Activated CD8-positive, alpha-beta memory T cell treated with anti-CD3 and anti-CD28 coated beads, Interleukin-2, amount 10 ng/mL, durations not matched to agents 7 days and 5 days (primary cell): ENCODE measurements at places on chromosomes 3 and 15.

DNA sequence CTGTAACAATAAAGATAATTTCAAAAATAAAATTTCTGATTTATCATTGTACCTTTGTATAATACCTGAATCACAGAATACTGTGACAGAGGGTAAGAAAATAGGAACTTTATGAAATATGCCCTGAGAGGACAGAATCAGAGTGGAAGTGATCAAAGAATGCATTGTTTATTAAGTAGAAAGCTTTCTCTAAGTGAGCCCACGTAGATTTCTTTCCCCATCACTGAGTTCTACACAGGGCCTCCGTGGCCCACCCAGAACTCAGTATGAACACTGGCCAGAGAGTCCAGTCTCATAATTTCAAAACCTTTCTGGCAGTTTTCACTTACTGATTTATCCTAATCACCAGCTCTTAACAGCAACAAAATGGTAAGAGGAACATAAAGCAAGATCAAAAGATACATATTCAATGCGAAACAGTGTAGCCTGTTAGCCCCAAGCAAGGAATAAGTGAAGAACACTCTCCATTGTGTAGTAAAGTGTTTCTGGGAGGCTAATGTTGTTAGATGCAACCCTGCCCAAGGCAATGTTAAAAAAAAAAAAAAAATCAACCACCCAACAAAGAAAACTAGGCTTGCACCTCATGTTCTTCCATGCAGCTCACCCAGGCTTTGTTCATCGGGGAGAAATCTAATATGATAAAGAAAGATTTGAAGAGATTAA is 341.3 kb downstream of the LSAMP start:
- H3K27ac ChIP-seq, result no peak overlapping the region
- no peaks in the 10 kb centered on the region for H3K36me3 ChIP-seq
- no peaks in the 10 kb centered on the region for H3K27me3 ChIP-seq

DNA sequence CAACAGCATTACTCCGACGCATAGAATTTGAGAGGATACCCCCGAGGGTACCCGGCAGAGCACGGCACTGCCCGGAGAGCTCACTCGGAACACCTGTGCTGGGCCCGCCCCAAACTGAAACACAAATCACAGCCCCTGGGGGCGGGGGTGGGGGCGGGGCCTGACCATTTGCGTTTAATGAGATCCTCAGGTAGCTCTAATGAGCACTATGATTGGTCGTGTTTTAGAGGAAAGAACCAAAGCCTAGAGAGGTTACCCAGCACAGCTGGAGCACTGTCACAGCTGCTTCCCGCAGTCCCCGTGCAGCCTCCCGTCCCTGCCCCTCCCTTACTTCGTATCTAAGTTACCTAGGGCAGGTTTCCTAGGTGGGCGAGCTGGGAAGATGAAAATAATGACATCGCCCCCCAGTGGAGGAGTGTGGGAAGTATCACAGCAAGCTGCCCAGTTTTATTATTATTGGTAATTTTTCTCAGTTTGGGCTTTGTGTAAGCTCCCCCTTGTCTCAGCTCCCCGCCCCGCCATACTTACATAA is 187.1 kb downstream of the PDE8A start:
- H3K4me3 ChIP-seq, result no peak overlapping the region
- no peak for DNase-seq
- H3K4me1 ChIP-seq, result peaks cover 4% of the 10 kb centered on the region
- H3K36me3 ChIP-seq, result peaks cover 3% of the 10 kb centered on the region
- H3K27me3 ChIP-seq, result peaks cover 50% of the 10 kb centered on the region

DNA sequence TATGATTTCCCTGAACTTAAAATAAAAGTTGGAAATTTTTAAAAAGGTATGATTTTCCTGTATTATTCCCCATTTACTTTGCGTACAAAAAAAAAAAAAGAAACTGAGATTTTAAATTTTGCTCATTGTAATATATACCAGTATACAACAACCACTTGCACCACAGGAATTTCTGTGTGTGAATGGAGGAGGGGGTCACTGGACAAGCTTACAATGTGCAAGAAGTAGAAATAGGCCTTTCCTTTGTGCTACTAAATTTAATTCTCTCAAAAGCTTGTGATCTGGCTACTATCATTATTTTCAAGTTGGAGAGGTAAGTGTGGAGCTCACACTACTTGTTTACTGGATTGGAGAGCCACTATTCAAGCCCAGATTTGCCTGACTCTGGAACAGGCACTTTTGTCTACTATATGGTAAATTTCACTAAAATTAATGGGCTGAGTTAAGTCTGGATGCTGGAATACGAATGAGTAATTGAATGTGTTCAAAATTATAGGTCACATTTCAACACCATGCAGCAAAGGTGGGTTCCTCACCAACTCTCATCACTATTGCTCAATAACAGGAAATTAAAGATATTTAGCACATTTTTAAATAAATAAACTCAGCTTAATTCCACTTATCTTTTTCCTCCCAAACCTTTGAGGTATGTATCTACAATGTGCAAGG is 148.0 kb upstream of the MBNL1 start:
- no peaks in the 10 kb centered on the region for H3K27me3 ChIP-seq
- peaks cover 7% of the 10 kb centered on the region for H3K36me3 ChIP-seq
- no peak overlapping the region for H3K27ac ChIP-seq
- no peak for DNase-seq

DNA sequence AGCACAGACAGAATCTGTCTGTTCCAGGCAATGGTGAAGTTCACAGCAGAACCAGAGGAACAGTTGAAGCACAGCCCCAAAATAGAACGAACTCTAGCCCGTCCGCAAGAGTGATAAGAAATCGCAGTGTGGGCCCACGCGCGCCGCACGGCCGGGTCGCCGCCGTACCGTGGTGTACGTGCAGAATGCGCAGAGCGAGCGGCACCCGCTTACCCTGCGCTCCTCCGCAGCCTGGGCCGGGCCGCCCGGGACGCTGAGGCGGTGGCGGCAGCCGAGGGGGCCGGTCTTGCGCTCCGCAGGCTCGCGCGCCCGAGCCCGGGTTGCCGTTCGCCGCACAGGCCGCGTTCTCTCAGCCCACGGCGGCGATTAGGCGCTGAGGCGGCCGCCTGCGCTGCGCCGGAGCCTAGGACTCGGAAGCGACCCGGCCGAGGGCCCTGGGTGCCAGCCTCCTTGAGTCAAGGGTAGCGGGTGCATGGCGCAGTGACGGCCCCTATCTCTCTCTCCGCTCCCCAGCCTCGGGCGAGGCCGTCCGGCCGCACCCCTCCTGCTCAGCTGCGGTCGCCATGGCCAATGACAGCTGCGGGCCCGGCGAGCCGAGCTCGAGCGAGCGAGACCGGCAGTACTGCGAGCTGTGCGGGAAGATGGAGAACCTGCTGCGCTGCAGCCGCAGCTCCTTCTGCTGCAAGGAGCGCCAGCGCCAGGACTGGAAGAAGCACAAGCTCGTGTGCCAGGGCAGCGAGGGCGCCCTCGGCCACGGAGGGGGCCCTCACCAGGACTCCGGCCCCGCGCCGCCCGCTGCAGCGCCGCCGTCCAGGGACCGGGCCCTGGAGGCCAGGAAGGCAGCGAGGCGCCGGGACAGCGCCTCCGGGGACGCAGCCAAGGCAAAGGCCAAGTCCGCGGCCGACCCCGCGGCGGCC is 20.5 kb downstream of the WDR73 start:
- peaks cover 21% of the 10 kb centered on the region for H3K36me3 ChIP-seq
- H3K27ac ChIP-seq, result peak overlapping the region; percentile 97
- peak; percentile 78 for DNase-seq
- H3K27me3 ChIP-seq, result no peaks in the 10 kb centered on the region
- H3K4me1 ChIP-seq, result peaks cover 50% of the 10 kb centered on the region

DNA sequence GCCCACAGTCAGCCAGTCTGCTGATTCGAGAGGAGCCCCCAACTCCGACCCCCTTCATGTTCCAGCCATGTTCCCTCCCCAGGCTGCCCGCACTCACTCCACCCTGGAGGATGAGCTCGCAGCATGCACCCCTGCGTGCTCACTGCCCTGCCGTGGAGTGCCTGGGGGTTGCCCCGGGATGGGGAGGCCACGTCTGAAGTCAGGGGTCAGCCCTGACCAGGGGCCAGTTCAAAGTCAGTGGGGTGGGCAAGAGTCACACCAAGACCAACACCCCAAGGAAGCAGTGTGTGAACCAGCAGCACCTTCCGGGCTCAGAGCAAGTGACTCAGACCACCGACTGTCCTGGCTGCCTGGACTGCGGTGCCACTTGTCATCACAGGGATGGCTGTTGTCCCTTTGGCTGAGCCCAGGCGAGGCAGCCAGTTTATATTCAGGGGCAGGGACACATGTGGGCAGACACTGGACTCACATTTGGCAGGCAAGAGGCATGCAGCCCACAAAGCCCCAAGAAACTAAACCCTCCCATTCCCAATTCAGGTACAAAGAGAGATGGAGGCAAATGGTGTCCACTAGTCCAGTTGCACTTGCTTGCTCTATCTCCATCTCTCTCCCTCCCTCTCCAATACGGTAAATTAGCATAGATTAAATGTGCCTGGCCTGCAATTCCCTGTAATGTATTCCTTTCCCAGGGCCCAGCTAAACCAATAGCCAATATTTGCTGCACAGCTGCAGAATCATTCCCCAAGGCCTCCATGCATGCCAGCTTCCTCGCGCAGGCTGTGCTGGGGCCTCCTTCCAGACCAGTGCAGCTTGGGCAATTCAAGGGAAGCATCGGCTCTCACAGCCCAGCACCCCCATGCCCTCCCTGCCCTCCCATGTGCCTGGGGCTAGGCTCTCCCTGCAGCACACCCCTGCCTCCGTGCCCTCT is 135.7 kb upstream of the IQSEC1 start:
- no peak overlapping the region for H3K4me3 ChIP-seq
- no peaks in the 10 kb centered on the region for H3K36me3 ChIP-seq
- no peak for DNase-seq
- no peak overlapping the region for H3K27ac ChIP-seq
- H3K4me1 ChIP-seq, result no peaks in the 10 kb centered on the region
- H3K27me3 ChIP-seq, result peaks cover 35% of the 10 kb centered on the region

- H3K36me3 ChIP-seq, result no peaks in the 10 kb centered on the region
- no peaks in the 10 kb centered on the region for H3K4me1 ChIP-seq
- H3K27me3 ChIP-seq, result peaks cover 26% of the 10 kb centered on the region
- DNase-seq, result no peak
Measured at GRCh38 chr3:150975086-150975991, 2.8 kb upstream of the CLRN1 start.

- no peak for DNase-seq
- H3K36me3 ChIP-seq, result no peaks in the 10 kb centered on the region
- H3K27me3 ChIP-seq, result peaks cover 29% of the 10 kb centered on the region
- H3K4me1 ChIP-seq, result no peaks in the 10 kb centered on the region
- H3K27ac ChIP-seq, result no peak overlapping the region
- no peak overlapping the region for H3K4me3 ChIP-seq
Measured at GRCh38 chr15:57993409-57994145, 71.9 kb downstream of the ALDH1A2 start.

GRCh38 chr3:16406166-16406565 is 107.3 kb downstream of the RFTN1 start:
- peaks cover 18% of the 10 kb centered on the region for H3K4me1 ChIP-seq
- no peaks in the 10 kb centered on the region for H3K27me3 ChIP-seq
- H3K27ac ChIP-seq, result no peak overlapping the region
- no peak overlapping the region for H3K4me3 ChIP-seq

DNA sequence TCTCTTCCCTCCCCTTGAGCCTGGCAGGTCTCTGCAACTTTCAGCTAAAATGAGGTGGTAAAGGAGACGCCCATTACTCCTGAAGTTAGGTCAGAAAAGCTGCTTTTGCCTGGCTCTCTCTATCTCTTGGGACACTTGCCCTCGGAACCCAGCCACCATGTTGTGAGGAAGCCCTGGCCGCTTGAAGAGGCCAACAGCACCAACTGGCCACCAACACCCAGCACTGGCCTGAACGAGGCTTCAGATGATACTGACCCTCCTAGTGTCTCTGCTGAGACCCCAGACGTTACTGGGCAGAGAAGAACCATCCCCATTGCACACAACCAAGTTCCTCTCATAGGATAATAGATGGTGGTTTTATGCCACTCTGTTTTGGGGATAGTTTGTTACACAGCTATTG is 49.5 kb upstream of the PCSK6 start:
- no peaks in the 10 kb centered on the region for H3K36me3 ChIP-seq
- no peaks in the 10 kb centered on the region for H3K27me3 ChIP-seq
- H3K4me3 ChIP-seq, result no peak overlapping the region
- H3K4me1 ChIP-seq, result no peaks in the 10 kb centered on the region
- peak; percentile 28 for DNase-seq

DNA sequence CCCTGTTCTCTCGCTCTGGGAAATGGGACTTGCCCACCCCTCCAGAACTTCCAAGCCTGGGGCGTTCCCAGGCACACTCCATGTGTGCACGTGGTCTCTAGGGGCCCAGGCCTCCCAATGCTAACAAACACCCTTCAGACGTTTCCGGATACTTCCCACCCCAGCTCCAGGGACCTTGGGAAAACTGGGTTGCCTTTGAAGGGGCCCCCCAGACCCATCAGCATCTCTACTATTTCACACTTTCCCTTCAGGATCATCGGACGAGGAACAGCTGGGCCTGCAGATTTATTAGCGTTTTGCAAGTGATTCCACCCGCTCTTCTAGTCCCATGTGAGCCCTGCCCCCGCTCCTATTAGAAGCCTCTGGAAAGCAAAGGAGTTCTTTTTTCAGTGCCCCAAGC is 63.2 kb downstream of the MAGEF1 start:
- H3K36me3 ChIP-seq, result no peaks in the 10 kb centered on the region
- DNase-seq, result no peak
- H3K27me3 ChIP-seq, result peaks cover 8% of the 10 kb centered on the region

- no peaks in the 10 kb centered on the region for H3K27me3 ChIP-seq
- no peaks in the 10 kb centered on the region for H3K4me1 ChIP-seq
- no peak overlapping the region for H3K4me3 ChIP-seq
- no peaks in the 10 kb centered on the region for H3K36me3 ChIP-seq
- H3K27ac ChIP-seq, result no peak overlapping the region
Measured at GRCh38 chr15:100733101-100733842, 130.9 kb downstream of the ASB7 start.

GRCh38 chr15:65377976-65378366 is at the start of gene IGDCC3:
Gene IGDCC3, minus strand, starts transcription at chr15:65378002. Its CDS starts 214 bp downstream, at chr15:65377788.
- no peaks in the 10 kb centered on the region for H3K36me3 ChIP-seq
- no peak for DNase-seq
- H3K4me3 ChIP-seq, result peak within 1 kb of the TSS; percentile 49
- no peak within 1 kb of the TSS for H3K27ac ChIP-seq
- H3K27me3 ChIP-seq, result peaks cover 82% of the 10 kb centered on the region

DNA sequence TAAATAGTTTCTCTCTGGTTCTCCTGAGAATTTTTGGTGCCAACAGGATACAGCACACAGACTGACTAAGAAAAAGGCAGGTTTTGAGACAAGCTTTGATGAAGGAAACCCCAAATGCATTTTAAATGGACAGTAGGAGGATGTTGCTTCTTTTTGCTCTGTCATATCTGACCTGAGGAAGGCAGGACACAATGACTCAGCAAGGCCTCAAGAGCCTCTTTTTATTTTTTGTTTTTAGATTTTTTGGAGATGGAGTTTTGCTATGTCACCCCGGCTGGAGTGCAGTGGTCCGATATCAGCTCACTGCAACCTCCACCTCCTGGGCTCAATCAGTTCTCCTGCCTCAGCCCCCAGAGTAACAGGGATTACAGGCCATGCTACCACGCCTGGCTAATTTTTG is 16.9 kb upstream of the KNG1 start:
- no peak overlapping the region for H3K4me3 ChIP-seq
- no peaks in the 10 kb centered on the region for H3K36me3 ChIP-seq
- peaks cover 7% of the 10 kb centered on the region for H3K4me1 ChIP-seq
- DNase-seq, result no peak
- no peak overlapping the region for H3K27ac ChIP-seq

GRCh38 chr15:64699751-64700388 is 75.5 kb downstream of the RBPMS2 start:
- H3K27ac ChIP-seq, result no peak overlapping the region
- H3K27me3 ChIP-seq, result no peaks in the 10 kb centered on the region
- H3K36me3 ChIP-seq, result peaks cover 8% of the 10 kb centered on the region
- no peak overlapping the region for H3K4me3 ChIP-seq
